GM12864 (cell line): ENCODE measurements at places on chromosomes 3 and 15.

- no peak for DNase-seq
Observed at GRCh38 chr3:109774108-109774507, 436.8 kb upstream of the DPPA4 start.

DNA sequence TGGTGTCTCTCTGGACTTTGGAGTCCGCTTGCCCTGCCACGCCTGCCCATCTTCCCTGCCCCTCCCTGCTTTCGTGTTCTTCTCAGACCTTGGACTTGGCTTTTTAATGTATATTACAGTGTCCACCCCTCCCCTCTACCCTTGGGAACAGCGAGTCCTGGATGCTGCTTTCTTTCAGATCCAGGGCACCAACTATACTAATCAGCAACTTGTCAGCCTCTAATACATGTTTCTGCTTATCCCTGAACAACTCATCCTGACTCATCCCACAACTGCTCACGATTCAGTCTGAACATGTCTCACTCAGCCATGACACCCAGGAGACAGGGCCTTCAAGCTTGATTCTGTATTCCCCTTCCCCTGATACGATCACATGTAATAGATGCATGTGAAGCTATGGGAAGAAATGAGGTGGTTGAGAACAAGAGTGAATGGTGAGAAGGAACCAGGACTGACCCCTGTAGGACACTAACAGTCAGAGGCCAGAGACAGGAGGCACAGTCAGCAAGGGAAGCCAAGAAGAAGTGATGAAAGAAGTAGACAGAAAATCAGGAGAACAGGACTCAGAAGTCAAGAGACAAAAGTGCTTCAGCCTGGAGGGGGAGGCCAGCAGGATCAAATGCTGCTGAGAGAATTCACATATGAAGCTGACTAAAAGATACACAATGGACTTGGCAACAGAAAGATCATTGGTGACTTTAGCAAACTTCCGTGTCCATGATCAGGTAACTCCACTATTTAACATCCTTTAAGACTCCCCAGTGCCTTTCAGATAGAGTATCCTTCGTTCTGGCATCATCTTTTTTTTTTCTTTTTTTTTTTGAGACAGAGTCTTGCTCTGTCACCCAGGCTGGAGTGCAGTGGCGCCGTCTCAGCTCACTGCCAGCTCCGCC is 35.4 kb downstream of the BCL2L10 start:
- no peak for DNase-seq

GRCh38 chr3:42855547-42856380 is 19.9 kb downstream of the CYP8B1 start:
- no peak for DNase-seq

GRCh38 chr3:196712514-196713413 is 587 bp downstream of the PIGX start:
- no peak for DNase-seq

DNA sequence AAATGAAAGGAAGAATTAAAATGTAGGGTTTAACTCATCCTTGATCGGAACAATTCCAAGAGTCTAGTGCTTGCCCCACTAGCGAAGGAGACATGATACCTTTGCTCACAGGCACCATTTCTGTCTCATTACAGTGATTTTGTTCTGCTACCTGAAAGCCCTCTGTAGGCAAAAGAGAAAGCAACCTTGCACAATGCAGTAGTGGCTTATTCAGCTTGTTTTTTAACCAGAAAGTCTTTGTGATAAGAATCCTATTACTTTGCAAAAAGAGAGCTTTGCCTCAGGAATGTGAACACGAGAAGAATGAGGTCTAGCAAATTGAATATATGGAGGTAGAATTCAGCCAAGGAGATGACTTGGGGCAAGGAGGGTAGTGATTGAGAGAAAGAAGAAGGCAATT is 684.4 kb downstream of the GRM7 start:
- no peak for DNase-seq
